Tibial artery (tissue), 4 donors: ENCODE measurements at places on chromosomes 12 and 14.

- no peak for DNase-seq
- H3K27me3 ChIP-seq: no peaks in the 10 kb centered on the region
- H3K36me3 ChIP-seq: no peaks in the 10 kb centered on the region
- H3K27ac ChIP-seq: no peak overlapping the region
- H3K4me1 ChIP-seq: peaks cover 47% of the 10 kb centered on the region
- H3K4me3 ChIP-seq: no peak overlapping the region
Measured at GRCh38 chr12:65182012-65182739, 12.8 kb downstream of the LEMD3 start.

DNA sequence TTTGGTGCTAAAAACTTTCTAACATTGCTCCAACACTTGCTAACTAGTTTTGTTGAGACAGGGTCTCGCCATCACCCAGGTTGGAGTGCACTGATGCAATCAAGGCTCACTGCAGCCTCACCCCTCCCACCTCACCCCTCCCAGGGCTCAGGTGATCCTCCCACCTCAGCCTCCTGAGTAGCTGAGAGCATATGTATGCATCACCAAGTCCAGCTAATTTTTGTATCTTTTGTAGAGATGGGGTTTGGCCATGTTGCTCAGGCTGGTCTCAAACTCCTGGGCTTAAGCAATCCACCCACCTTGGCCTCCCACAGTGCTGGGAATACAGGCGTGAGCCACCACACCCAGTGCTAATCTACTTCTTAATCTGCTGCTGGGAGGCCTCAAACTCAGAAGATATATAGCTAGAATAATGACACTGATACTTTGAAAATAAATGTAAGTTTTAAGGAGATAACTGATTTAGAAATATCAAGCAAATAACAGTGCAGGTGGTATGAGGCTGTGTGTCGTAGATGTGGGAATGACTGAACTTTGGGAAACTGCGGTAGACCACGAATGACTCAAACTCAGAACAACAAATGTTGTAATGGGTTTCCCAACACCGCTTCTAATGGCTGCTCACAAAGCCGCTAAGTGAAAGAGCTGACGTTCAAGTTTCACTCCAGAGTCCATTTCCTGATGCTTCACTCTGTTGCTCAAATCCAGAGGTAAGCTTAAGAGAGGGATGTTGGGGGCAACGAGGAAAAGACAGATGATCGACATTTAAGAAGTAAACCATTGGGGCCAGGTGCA is 10.0 kb downstream of the TMCC3 start:
- H3K36me3 ChIP-seq: no peaks in the 10 kb centered on the region
- no peaks in the 10 kb centered on the region for H3K27me3 ChIP-seq
- no peak overlapping the region for H3K27ac ChIP-seq
- H3K4me3 ChIP-seq: no peak overlapping the region
- H3K4me1 ChIP-seq: no peaks in the 10 kb centered on the region
- no peak for DNase-seq

- no peak overlapping the region for H3K27ac ChIP-seq
- H3K4me1 ChIP-seq: no peaks in the 10 kb centered on the region
- H3K4me3 ChIP-seq: no peak overlapping the region
- DNase-seq: no peak
- no peaks in the 10 kb centered on the region for H3K36me3 ChIP-seq
- peaks cover 2% of the 10 kb centered on the region for H3K27me3 ChIP-seq
Measured at GRCh38 chr12:6020930-6021329, 75.9 kb upstream of the ANO2 start.

DNA sequence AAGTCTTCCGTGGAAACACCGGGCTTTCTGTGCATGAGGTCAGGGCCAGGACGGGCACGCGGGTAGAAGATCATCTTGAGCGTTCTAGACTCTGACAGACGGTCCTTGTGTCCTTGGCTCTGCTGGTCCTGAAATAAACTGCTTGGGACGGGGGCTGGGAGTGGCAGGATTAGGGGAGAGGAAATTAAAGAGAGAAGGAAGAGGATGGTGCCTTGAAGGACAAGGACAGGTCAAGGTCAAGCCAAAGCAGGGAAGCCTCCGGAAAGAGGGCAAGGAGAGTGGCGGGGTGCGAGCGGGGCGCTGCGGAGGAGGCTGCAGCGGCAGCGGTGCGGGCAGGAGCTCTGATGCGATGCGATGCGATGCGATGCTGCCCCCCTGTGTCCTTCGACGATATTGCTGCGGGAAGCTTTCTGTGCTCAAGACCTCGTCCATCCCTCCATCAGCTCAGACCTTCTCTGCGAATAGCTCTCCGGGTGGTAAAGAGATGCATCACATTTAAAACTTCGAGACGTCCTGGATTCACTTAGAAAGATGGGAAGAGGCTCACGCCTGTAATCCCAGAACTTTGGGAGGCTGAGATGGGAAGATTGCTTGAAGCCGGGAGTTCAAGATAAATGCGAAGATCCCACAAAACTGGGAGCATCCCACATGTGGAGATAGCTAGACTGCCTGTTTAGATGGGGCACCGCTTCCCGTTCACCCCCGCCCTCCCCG is 110.1 kb upstream of the TMEM132D start:
- no peak for DNase-seq
- no peaks in the 10 kb centered on the region for H3K4me1 ChIP-seq
- no peak overlapping the region for H3K27ac ChIP-seq
- H3K4me3 ChIP-seq: no peak overlapping the region
- H3K27me3 ChIP-seq: peaks cover 36% of the 10 kb centered on the region

DNA sequence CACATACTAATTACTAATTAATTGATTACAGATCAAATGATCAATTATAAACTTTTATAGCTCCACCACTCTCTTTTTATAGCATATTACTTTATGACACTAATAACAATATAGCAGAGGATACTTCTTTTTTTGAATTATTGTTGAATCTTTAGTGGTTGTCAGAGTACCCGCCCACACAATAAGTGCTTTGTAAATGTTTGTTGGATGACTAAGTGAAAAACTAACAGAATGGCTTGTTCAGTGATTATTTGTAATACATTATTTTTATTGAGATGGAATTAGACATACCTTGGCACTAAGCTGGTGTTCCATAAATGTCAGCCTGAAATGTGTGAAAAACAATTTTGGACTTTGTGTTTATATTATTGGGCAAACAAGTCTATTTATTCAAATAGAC is 670.5 kb upstream of the ATXN7L3B start:
- no peak overlapping the region for H3K27ac ChIP-seq
- no peaks in the 10 kb centered on the region for H3K4me1 ChIP-seq
- no peak for DNase-seq
- no peak overlapping the region for H3K4me3 ChIP-seq

GRCh38 chr14:99041141-99041819 is 230.7 kb downstream of the BCL11B start:
- H3K4me1 ChIP-seq: peaks cover 16% of the 10 kb centered on the region
- H3K36me3 ChIP-seq: no peaks in the 10 kb centered on the region
- no peak overlapping the region for H3K27ac ChIP-seq
- no peak overlapping the region for H3K4me3 ChIP-seq
- no peaks in the 10 kb centered on the region for H3K27me3 ChIP-seq

DNA sequence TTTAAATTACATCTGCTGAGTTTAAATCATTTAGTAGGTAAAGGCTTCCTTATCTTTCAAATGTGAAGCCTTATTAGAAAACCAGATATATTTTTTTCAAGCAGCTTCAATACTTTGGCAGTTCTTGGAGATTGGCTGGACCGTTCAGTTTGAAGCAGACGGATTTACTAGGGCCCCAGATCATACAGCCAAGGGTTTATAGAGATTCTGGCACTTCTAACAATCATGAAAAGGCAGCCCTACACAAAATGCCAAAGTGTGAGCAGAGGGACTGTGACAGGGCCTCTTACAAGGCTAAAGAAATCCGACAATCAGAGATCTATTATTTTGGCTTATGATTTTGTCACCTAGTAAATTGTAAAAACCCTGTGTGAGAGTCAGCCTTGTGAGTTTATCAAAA is 162.8 kb upstream of the SLC38A2 start:
- no peaks in the 10 kb centered on the region for H3K36me3 ChIP-seq
- no peak overlapping the region for H3K27ac ChIP-seq
- no peaks in the 10 kb centered on the region for H3K4me1 ChIP-seq
- DNase-seq: no peak
- H3K4me3 ChIP-seq: no peak overlapping the region
- H3K27me3 ChIP-seq: no peaks in the 10 kb centered on the region

GRCh38 chr12:116302166-116303058 is 24.9 kb upstream of the MED13L start:
- no peak overlapping the region for H3K4me3 ChIP-seq
- peaks cover 55% of the 10 kb centered on the region for H3K4me1 ChIP-seq
- DNase-seq: no peak
- H3K36me3 ChIP-seq: no peaks in the 10 kb centered on the region

DNA sequence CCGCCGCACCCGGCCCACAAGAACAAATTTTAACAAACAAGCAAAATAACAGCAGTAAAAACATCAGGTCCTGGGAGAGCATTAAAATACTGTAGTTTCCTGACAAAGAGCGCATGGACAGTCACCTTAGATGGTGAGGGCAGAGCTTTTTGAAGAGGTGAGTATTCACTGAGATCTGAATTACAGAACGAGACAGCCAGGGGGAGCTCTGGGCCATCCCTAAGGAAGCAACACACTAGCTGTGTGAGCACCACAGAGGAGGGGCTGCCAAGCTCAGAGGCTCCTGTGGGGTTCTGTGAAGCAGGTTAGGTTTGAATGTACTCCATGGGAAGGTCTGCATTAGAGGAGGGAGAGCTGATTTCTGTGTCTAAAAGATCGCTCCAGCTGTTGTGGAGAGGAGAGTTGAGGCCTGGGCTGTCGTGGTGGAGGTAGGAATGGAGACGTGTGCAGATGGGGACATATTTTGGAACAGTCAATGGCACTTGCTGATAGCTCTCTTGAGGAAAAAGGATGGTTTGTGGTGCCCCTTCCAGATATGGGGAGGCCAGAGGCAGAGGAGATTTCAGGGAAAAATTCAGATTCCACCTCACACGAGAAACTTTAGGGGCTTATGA is 72.9 kb downstream of the TRAFD1 start:
- H3K36me3 ChIP-seq: peaks cover 96% of the 10 kb centered on the region
- no peak for DNase-seq
- H3K4me1 ChIP-seq: no peaks in the 10 kb centered on the region
- H3K27me3 ChIP-seq: no peaks in the 10 kb centered on the region
- no peak overlapping the region for H3K4me3 ChIP-seq

DNA sequence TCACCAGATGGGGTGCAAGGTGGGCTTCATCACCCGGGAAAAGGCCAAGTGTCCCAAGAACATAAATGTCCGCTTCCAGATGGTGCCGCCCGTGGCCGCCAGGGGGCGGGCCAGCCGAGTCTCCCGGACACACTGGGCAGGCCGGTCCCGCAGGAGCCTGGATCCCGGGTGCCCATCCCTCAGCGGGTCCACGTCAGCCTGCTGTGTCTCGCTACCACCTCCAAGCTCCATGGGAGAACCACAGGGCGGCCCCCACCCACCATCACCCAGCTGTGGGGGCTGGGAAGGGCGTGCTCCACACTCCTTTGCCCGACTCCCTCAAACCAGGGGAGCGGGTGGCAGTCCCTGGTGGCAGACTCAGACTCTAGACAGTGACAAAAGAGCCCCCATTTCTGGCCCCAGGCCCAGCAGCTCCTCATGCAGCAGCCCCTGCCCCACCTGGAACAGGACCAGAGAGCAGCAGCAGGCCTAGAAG is 22.0 kb upstream of the NUDT14 start:
- H3K27me3 ChIP-seq: peaks cover 51% of the 10 kb centered on the region
- peak; percentile 84 for DNase-seq
- peaks cover 45% of the 10 kb centered on the region for H3K4me1 ChIP-seq
- no peaks in the 10 kb centered on the region for H3K36me3 ChIP-seq

DNA sequence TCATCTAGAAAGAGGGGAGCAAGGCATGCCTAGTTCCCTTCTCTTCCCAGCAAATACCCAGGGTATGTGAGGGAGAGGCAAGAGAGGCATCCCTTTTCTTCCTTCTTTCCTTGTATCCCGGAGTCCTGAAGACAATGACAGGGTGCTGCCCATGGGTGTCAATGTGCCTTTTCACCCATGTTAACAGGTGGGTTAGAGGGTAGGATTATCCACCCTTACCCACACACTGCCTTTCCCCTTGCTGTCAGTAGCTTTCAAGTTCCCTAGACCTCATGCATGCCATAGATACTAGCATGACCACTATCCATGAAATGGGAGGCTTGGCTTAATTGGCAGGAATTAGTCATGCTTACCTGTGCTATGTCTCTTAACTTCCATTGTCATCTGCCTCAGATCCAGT is 36.3 kb upstream of the PCNX1 start:
- no peaks in the 10 kb centered on the region for H3K36me3 ChIP-seq
- H3K27ac ChIP-seq: no peak overlapping the region
- no peak for DNase-seq
- no peaks in the 10 kb centered on the region for H3K27me3 ChIP-seq
- H3K4me1 ChIP-seq: no peaks in the 10 kb centered on the region

DNA sequence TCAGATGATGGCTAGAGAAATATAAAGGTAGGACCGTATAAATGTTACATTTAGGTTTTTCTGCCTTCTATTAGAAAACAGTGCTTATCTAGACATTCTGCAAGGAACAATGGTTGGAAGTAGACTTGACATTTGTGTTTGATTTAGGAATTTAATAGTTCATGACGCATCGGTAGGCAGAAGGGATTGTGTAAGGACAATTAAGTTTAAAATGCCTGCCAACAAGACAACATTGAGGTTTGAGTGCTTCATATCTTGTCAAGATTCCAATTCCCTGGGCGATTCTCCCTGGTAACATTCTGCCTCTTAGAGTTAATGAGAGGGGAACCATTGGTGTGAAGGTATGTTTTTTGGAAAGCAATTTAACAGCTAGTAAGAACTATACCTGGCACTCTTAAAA is 186.8 kb upstream of the RBM19 start:
- H3K27me3 ChIP-seq: no peaks in the 10 kb centered on the region
- H3K27ac ChIP-seq: no peak overlapping the region
- H3K4me3 ChIP-seq: no peak overlapping the region
- no peaks in the 10 kb centered on the region for H3K4me1 ChIP-seq
- no peak for DNase-seq
- H3K36me3 ChIP-seq: no peaks in the 10 kb centered on the region

GRCh38 chr14:68886109-68886434 is 93.0 kb downstream of the ACTN1 start:
- no peaks in the 10 kb centered on the region for H3K27me3 ChIP-seq
- H3K4me3 ChIP-seq: no peak overlapping the region
- peaks cover 13% of the 10 kb centered on the region for H3K4me1 ChIP-seq
- DNase-seq: no peak
- H3K36me3 ChIP-seq: peaks cover 97% of the 10 kb centered on the region

GRCh38 chr12:98754095-98754494 is 109.0 kb downstream of the APAF1 start:
- H3K4me1 ChIP-seq: no peaks in the 10 kb centered on the region
- no peak overlapping the region for H3K4me3 ChIP-seq
- H3K27me3 ChIP-seq: no peaks in the 10 kb centered on the region
- no peaks in the 10 kb centered on the region for H3K36me3 ChIP-seq
